GM12878 (cell line): ENCODE measurements at places on chromosomes 7 and 10. TPM values are rescaled to one million over a fixed set of nuclear protein-coding genes. Genes with fewer than 3 reads are reported as not detected.

DNA sequence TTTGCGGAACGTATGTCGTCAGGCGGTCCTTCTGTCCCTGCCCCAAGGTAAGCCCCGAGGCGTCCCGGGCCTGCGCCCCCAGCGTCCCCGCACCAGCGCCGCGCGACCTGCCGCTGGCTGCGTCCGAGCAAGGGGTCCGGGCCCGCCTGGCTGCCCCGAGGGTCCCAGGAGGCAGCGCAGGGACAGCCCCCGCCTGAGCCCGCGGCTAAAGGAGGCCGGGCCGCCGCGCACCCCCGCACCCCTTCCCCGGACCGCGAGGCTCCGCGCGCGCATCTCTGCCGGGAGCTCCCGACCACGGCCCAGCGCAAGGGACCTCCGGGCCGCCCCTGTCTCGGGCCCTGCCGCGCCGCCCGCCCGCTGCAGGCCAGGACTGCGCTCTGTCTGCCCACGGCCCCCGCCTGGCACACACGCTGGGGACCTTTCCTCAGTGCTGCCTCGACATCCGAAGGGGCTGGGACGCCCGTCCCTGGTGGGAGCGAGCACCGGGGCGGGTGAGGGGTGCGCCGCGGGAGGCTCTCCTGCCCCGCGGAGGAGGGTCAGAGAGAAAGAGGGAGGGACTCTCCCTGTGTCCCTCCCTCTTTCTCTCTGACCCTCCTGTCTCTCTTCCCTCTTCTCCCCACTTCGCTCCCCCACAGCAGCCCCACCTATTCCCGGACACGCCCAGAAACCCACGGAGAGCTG, 25.0 kb downstream of the SHH start:
- DNase-seq, result no peak

- no peak for DNase-seq
Observed at GRCh38 chr7:9608560-9608959, 1175.2 kb downstream of the NXPH1 start.

DNA sequence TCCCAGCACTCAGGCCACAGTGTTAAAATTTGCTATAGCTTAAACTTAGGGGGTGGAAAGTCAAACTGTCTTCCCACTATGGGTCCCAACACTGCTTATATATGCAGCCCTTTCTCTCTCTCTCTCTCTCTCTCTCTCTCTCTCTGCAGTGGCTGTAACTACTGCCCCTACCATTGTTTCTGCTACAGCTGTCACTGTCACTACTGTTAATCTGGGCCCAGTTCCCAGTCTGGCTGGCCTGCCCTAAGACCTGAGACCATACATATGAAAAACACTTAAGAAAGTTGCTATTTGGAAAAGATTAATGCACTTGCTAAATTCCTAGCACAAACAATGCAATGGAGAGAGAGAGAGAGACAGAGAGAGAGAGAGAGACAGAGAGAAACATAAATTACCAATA, 78.6 kb downstream of the THSD7A start:
- no peak for DNase-seq

DNA sequence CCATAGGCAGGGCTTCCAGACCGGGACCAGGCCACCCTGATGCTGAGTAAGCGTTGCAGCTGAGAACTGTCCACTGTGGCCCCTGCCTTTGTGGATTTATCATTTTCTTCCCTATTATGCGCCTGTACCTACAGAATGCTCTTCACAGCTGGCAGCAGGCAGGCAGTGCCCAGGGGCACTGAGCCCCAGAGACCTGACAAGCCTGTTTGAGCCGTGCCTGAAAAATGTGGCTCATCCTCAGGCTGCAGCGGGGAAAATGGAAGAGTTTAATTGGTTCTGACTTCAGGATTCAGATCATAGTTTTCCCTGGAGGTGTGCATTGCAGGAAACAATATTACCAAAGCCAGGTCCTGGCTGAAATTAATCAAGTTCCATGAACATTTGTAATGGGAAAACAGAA, 200.2 kb downstream of the ZNF438 start:
- DNase-seq, result no peak

GRCh38 chr10:94101894-94102293, 108.2 kb downstream of the PLCE1 start:
- DNase-seq, result no peak

DNA sequence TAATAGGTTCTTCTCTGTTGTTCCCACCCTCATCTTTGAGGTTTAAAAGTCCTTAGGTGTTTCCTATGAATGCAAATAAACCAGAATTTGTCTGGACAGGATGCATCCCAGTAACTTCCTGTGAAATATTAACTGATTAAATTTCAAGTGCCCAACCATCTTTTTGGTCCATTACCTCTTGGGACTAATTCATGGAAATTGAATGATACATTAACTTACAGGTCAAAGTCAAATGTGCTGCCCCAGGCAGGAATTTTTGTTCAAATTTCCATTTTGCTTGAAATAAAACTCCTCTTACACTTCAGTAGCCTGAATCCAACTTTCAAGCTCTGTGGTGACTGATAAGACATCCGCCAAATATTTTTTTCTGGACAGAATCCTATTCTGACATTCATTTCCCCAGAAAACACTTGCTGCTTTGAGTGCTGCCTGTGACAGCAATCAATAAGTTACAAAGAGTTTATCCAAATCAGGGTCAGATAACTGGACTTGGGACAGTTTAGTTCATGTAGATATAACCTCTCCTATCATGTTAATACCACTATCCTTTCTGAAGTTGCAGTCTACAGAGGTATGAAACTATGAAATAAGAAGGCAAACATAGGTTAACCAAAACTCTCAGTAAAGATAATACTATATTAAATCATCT, 383.5 kb downstream of the POM121L12 start:
- DNase-seq, result no peak

DNA sequence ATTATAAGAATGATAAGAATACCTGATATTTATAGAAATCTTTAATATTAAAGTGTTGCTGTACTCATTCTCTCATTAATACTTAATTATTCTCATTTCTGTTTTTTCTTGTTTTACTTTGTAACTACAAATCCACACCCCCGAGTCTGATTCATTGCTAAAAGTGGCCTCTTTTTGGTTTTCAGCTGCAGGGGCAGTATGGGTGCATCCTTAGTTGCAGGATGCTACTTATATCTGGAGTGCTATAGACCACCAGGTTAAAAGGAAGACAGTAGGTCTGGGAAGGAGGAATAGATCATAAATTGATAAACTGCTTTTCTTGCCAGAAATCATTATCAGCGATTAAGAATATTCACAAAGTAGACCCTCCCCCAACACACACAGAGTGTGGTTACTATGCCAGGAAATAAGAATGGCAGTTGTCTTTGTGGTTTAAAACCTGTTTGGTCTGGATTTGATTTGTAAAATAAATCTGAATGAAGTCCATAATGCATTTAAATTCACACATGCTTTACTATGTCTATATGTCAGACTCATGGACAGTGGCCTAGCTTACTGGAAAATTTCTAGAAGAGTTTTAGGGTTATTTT, 96.5 kb downstream of the NRF1 start:
- DNase-seq, result no peak

DNA sequence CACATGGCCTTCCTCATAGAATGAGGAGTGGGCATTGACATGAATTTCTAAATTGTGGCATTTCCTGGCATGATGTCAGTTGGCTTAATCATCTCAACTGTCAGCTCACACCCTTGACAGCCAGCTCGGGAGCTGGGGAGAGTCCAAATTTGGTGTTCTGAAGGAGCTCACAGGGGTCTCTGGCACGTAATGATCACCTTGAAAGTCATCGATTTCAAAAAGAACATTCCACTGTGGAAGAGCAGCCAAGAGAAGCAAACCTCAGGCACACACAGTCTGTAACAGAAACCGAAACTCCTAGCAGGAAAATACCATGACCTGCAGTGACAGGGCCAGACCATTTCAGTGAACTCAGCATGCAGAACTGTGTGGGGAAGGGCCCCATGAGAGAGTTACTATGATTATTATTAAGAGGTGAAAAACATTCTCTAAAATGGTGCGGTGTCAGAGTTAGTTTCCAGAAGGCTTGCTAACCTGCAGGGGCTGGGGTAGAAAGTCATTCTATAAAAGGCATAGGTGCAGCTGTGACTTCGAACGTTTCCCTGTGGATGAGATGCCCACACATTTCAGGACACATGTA, 26.4 kb upstream of the KLF6 start:
- peak; percentile 76 for DNase-seq

DNA sequence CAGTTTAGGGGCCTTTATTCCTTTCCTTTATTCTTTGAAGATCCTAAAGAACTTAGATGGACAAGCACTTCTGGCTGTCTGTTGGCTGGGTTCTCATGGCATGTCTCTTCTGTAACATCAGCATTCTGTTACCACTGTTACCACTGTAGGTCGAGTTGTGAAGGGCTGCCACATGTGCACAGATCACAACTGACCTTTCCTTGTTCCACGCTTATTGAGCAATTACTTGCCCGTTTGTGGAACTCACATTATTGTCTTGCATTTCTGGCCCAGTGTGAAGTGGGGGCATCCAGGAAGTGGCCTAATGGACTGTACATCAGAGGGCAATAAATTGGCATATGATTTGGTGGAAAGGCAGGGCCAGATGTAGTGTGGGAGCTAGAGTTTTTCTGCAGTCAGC, 23.7 kb downstream of the GBF1 start:
- no peak for DNase-seq

GRCh38 chr7:19352305-19352695, 207.1 kb upstream of the FERD3L start:
- no peak for DNase-seq

GRCh38 chr10:125000366-125001312, 58.7 kb downstream of the ZRANB1 start:
- no peak for DNase-seq

- no peak for DNase-seq
Observed at GRCh38 chr10:78263521-78263988, 229.9 kb downstream of the RPS24 start.

GRCh38 chr10:69375307-69376151, 41.2 kb downstream of the TACR2 start:
- DNase-seq, result no peak

DNA sequence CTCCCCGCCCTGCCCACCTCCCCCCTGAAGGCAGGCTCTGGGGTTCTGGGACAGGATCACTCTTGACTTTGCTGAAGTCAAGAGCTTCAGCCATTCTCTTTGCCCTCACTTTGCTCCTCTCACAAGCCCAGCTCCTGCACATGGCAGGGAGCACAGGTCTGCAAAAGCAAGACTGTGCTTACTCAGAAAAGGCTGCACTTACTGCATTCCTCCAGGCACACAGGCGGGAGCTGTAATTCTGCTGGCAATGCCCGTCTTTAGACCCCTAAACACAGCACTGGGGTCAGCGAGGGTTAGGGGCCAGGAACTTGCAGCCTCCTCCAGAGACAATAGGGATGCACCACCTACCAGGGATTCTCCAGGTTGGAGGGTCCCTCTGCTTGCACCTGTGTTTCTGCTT, 523.7 kb downstream of the TCERG1L start:
- no peak for DNase-seq

DNA sequence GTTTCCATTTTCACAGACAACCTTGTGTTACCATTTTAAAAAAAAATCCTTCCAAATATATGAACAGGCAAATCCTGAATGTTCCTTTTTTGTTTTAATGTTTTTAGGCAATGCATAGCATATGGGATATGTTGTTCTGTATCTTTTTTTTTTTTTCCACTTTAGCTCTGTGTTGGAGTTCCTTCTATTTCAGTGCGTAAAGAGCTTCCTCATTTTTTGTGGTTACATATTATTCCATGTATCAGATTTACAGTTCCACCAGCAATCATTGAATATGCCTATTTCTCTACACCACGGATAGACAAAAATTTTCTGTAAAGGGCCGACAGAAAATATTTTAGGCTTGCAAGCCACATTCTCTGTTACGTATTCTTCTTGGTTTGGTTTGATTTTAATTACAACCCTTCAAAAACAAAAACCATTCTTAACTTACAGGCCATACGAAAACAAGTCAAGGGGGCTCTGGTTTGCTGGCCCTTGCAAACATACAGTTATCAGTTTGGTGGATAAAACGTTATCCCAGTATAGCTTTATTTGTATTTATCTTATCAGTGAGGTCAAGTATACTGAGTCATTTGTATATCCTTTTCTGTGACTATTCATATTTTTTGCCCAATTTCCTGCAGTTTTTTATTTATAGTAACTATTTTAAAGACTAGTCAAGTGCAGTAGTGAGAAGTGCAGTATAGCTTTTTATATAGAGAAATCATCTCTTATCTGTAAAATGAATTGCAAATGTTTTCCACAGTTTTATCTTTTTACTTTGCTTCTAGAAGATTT, 55.7 kb downstream of the RALA start:
- no peak for DNase-seq

DNA sequence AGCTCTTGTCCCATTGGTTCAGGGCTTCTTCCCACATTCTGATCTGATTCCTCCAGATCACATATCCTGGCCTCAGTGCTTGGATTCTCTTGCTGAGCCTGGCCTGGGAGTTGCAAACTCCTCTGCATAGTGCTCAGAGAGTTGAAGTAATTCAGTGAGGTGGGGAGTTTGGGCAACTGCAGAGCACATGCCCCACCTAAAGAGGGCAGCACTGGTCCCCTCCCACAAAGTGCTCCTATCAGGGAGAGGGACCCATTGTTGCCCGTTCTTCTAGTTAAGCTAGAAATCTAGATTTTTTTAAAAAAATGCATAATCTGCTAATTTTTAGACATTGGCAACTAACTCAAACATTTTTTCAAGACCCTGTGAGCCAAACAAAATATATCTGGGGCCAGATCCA, 45.1 kb downstream of the CHN2 start:
- DNase-seq, result no peak

DNA sequence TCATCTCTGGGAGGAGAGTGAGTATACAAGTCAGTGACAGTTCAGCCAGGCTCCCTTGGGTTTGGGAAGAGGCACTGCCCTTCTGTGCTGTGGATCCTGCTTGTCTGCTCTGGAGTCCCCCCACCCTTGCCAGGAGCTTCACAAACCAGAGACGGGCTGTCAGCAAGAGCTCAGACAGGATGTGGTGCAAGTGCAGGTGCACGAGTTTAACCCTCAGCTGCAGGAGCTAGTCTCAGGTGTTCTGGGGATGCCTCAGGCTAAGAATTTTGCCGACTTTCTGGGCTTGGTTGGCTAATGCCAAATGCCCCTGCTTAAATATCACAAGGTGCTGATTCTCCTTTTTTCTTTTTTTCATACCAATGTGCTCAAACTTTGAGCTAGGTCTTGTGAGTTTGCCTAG, 22.3 kb downstream of the ZNF783 start:
- no peak for DNase-seq

GRCh38 chr10:18211862-18212261, 71.6 kb downstream of the CACNB2 start:
- DNase-seq, result no peak

GRCh38 chr7:494906-495305, 24.7 kb downstream of the PDGFA start:
- DNase-seq, result no peak

DDIT4 gene
- 192 and 210 TPM in 2 replicates for total RNA-seq

OR2A5 gene
- total RNA-seq, result not detected in 2 replicates

CLDN3 gene
- total RNA-seq, result not detected in 2 replicates

FAM221A gene
- 7.3 and 7.5 TPM in 2 replicates for total RNA-seq
